Urinary bladder (tissue), 4 donors: ENCODE measurements at places on chromosomes 11 and 22. TPM values are rescaled to one million over a fixed set of nuclear protein-coding genes. Genes with fewer than 3 reads are reported as not detected.

DNA sequence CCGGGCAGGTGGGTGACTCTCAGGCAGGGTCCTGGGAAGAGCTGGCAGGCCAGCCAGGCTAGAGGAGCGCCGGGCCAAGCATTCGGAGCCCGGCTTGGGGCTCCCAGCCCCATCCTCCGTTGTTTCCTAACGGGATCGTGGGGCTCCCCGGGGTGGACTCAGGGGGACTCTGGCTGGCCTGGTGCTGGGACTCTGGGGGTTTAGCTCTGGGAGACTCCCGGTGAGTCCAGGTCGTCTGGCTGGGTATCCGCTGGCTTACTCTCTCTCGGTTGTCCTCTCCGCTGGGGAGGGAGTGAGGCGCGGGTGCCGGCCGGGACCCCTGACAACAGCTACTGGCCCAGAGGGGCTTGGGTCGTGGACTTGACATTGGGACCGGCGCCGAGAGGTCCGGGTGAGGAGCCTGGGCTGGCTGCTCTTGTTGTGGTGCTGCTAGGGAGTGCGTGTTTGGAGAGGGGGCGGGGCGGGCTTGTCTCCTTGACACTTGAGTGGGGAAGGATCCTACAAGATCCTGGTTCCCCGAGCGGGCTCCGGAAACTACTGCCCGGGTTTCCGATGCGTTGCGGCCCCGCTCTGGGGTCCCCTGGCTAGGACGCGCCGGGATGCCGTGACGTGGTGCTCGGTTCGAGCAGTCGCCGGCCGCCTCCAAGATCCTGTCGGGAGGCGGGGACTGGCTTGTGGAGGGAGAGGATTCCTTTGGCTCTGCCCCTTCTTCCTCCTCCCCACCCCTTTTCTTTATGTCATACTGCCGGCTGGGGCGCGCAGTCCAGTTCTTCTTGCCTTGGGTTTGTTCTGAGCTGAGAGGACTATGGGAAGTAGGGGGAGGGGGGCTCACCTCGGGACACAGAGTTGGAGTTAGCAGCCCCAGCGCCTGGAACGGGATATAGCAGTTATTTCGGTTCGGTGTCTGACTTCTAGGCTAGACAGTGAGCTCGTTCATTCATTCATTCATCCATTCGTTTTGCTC, 585 bp downstream of the EMSY start:
- peak; percentile 61 for DNase-seq

- no peak for DNase-seq
These were observed 151.6 kb upstream of the MTMR2 start for GRCh38 chr11:96075532-96075959.

- no peak for DNase-seq
These were observed 131.7 kb downstream of the VPREB1 start for GRCh38 chr22:22376352-22376706.

- DNase-seq = no peak
These were observed 17.6 kb upstream of the SPON1 start for GRCh38 chr11:13944911-13945425.

DNA sequence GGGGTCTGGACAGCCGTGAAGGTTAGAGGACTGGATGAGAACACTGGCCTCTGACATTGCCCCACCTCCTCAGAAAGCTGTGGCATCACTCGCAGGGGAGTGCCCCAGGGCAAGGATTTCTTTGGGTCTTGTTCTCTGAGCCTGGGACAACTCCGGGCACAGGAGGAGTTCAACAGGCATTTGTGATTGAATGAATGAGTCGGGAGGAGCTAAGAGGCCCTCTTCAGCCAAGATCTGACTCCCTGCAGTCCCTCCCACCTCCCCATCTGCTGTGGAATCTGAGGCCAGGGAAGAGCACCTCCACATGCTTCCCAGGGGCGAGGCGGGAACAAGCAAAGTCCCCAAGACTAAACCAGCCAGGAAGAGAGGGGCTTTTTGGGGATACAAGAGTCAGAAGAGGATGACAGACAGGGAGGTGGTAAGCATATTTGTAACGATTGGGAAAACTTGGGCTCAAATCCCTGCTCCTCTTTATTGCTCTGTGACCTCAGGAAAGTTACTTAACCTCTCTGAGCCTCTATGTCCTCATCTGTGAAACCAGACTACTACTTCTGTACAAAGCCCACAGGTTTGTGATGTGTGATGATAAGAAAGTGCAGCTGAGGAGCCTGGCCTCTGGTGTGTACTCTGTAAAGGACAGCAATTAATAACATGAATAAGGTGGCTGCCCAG, 6.4 kb downstream of the TP53I11 start:
- DNase-seq = no peak

- no peak for DNase-seq
These were observed 22.0 kb downstream of the GAB2 start for GRCh38 chr11:78395597-78395996.

DNA sequence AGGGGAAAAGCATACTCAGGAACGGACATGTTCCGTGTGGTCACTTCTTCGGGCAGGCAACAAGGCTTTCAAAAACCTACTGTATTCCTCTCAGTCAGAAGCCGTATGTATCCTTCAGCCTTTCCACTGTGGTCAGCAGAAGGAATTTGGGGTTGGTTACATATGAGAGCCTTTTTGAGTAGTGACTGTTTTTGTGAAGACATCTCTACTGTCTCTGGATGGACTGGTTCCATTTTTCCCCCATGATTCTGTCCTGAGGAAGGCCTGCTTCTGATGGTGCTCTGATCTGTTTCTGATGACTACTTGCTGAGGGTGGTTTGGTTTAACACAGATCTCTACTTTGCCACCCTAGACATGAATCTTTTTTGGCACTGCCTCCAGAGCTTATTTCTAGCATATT, 63.7 kb upstream of the HORMAD2 start:
- no peak for DNase-seq

The MRPL49 gene
- total RNA-seq = 26.8 TPM

The SLC6A5 gene
- total RNA-seq = not detected

The HTR3B gene
- not detected for total RNA-seq

The MAJIN gene
- total RNA-seq = not detected
